Stimulated activated CD4-positive, alpha-beta T cell treated with anti-CD3 and anti-CD28 coated beads, Interleukin-4, amount 100 ng/mL, for 48 hours (primary cell): ENCODE measurements at places on chromosomes 2 and 18.
A peak's percentile ranks its signal among the peaks of the same experiment; 100 is the strongest.

DNA sequence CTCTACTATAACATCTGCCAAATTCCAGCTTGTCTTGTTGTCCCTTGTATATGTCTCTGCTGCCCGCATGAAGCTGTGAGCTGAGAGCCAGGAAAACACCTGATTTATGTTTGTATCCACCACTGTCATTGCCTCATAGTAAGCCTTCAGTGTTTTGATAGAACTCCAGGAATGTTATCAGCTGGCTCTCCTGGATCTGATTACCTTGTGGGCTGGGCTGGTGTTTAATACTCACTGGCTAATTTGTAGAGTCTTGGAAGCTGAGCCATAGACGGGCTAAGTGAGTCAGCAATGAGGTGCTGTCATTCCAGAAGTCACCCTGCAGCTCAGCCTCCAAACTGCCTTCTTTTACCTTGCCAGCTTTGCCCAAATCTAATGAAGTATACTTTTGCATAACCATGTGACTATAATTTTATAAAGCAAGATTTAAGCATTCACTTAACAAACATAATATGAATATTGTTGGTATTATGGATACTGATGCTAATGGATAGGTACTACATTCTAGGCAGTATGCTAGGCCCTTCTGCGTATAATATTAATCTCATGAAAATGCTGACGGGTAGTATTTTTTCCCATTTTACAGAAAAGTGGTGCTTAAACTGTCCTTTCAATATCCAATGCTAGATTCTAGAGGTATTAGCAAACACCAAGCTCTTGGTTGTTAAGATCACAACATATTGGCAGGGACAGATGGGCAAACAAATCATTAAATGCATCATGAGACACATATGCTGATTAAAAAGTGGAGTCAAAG, 62.7 kb upstream of the GATA6 start:
- DNase-seq: no peak

DNA sequence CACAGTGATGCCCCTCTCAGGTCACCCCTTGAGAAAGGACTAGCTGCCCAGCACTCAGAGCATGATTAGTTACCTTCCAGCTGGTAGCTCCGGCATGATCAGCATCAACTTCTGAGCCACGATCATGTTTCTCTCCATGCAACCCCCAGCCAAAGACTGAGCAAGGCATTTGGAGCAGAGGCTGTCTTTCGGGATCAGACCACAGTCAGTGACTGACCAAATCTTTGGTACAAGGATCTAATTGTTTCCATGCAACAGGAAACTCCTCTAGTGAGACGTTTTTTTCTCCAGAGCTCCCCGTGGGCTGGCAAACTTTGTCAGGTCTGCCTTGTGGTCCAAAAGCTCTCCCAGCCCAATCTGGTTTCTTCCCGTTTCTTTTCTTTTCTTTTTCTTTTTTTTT, 244.3 kb downstream of the METTL4 start:
- DNase-seq: no peak

DNA sequence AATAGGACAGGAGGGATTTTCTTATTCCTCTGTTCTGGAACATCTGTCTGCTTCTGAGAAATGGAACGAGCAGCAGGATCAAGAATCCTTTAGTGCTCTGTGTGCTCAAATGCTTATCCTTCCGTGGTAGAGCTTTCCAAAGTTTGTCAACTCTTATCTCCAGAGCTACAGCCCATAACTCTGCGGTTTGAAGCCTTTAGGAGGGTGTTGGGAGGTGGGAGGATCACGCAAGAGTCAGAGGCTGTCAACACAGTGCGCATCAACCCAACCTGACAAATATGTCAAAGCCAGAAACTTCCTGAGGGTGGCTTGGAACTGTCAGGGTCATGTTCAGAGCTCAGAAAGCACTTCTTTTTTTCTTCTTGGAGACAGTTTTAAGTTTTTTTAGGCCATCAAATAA, 95.9 kb downstream of the CRIM1 start:
- no peak for DNase-seq

DNA sequence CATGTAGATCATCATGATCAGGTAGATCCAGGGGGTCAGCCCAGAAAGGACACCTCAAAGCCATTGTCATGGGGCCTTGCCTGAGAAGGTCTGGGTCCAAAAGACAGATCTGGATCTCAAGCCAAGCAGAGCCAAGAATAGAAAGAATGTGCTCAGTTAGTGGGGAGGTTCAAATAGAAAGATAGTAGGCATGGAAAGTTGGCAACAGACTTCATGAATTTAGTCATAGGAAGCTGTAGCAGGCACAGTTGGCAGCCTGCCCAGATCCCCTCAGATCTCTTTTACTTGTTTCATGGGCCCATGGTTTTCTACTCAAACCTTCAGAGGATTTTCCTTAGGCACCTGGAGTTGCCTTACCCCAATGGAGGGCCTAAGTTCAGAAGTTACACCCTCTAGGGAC, 767.0 kb downstream of the SLC4A3 start:
- DNase-seq: no peak

DNA sequence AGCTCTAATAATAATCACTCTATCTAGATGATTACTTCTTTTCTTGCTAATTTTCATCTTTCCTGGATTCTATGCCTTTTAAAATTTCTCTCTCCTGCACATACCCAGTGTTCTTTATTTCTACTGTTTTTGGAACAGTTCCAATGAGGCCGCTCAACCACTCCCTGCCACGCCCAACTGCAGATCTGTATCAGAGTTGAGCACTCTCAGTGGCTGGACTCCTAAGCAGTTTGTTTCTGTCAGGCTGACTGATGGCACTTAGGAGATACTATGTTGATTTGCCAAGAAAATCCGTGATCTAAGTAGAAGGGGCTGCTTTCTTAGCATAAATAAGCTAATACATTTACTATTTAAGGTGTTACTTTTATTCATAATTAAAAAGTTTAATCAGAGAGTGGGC, 192.8 kb downstream of the ARHGAP15 start:
- no peak for DNase-seq

DNA sequence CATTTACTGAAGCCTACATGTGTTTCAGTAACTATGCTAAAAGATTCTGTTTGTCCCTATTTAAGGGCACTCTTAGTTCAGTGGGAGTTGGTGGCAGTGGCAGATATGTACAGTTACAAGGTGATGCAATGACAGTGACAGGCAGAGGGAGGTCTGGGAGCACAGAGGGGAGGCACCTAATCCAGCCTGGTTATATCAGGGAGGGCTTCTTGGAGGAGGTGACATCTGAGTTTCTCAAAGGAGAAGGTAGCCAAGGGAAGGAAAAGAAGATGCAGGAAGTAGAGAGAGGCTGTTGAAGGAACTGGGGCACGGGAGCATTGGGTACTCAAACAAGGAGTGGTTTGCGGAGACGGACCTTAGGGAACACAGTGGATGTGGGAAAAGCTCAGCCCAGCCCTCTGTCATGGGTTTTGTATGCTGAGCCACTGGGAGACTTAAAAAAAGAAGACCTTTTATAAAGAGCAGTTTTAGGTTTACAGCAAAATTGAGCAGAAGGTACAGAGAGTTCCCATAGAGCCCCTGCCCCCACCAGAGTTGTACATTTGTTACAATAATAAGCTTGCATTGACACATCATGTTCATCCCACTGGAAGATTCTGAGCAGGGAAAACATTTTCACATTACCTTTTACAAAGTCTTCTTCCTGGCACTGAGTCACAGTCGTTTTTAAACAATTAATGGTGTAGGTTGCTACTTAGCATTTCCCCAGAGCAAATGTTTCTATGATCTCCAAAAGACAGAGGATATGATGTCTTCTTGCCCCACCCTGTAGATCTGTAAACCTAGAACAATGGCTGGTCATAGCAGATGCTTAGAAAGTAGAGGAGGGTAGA, 83.0 kb upstream of the TAF1B start:
- DNase-seq: no peak

- DNase-seq: no peak
Observed at GRCh38 chr2:165219481-165219880, 15.6 kb upstream of the SCN3A start.

DNA sequence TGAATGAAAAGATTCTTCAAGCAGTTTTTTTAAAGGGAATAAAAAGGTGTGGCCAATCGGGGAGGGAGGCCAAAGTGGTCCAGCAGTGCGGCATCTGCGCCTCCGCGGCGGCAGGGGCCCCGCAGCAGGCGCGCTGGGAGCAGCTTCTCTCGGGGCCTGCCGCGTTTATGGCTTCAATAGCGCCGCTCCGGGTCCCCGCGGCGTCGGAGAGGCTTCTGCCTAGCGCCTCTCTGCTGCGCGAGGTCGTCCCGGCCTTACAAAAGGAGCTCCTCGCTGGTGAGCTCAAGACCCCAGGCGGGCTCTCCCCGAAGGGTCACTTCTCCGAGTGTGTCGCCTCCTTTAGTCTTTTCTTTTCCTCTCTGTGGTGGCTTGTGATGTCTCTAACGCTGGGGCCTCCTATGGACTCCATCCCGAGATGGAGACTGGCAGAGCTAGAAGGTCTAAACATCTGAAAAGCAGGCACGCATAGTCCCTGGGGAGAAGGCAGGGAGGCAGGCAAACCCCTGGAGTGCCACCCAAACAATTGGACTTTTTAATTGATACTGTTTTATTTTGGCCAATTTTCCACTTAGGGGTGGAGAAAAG, 67.1 kb downstream of the SUMO1 start:
- DNase-seq: no peak

DNA sequence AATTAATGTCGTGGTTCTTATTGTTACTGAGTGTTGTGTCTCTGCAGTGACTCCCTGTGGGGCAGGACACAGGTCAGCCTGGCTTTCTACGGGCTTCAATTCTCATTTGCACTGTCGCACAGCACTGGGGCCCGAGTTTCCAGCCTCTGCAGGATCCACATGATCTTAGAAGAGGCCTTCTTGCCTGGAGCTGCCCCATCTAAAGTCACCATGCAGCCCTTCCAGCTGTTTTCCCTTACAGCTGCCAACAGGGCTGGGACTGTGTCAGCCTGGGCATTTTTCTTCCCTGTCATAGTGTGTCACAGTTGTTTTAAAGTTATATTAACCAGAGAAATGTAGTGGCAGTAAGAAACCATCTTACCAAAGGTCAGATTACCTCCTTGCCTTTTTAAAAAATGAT, 27.0 kb downstream of the FHL2 start:
- no peak for DNase-seq

DNA sequence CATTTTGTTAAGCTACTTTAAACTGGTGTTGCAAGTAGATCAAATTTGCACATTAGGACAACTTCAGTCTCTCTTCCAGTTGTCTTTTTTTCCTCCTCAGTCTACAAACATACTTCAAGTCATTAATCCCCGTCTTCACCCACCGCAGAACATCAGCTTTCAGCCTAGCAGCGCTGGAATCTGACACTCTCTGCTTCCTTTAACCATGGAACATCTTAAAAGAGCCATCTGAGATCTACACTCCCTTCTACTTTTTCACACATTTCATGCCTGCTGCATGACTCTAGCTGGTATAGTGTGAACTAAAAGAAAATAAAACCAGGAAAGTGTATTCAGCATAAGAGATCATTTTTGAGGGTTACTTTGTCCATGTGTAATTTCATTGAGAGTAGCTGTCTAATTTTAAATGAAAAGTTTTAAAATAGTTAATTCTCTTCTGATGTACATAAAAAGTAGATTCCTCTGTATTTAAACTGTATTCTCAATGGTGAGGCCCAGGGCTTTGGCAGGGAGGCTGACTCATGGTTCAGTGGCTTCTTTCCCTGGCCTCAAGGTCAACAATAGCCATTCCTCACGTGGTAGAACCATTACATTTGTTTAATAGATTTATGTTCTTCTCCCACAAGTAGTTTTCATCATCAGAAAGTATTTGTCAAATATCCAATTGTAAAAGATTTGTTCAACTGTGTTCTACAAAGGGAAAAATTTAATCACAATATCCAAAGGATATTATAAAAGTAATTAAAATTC, 16.5 kb downstream of the SGPP2 start:
- no peak for DNase-seq

DNA sequence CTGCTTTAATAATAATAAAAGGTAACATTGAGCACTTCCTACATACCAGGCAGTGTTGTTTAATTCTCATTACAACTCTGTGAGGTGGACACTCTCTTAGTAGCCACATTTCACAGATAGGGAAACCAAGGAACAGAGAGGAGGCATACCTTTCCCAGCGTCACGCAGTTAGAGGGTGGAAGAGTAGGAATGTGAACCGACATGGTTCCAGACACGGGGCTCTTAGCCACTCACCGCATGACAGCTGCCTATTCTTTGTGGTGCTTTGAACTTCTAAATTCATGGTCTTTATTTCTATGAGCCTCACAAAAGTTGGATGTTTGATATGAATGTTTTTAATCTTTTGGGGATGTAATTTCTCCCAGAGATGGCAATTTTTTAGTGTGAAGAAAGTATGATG, 76.0 kb downstream of the OSBPL6 start:
- DNase-seq: no peak

DNA sequence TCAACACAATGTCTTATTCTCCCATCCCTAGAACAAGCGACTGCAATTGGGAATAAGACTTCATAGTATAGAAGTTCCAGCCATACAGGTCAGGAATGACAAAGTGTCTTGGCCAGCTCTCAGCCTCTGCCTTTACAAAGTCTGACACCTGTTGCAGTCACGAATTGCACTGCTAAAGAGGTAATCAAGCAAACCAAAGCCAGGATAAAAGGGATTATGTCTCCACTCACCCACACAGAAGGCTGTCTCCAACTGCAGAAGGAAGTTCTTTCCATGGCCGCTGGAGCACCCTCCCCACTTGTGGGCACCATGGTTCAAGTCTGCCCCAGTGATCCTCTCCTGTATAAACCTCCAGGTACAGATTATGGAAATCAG, 114.8 kb upstream of the PKDCC start:
- no peak for DNase-seq

GRCh38 chr2:99406137-99406536, 68.9 kb downstream of the EIF5B start:
- DNase-seq: no peak

GRCh38 chr2:215750763-215751162, 262.6 kb downstream of the MREG start:
- DNase-seq: no peak

GRCh38 chr2:70948337-70949003, 12.8 kb downstream of the ATP6V1B1 start:
- peak; percentile 74 for DNase-seq

- DNase-seq: no peak
Observed at GRCh38 chr2:98530114-98530513, 78.2 kb downstream of the COA5 start.

DNA sequence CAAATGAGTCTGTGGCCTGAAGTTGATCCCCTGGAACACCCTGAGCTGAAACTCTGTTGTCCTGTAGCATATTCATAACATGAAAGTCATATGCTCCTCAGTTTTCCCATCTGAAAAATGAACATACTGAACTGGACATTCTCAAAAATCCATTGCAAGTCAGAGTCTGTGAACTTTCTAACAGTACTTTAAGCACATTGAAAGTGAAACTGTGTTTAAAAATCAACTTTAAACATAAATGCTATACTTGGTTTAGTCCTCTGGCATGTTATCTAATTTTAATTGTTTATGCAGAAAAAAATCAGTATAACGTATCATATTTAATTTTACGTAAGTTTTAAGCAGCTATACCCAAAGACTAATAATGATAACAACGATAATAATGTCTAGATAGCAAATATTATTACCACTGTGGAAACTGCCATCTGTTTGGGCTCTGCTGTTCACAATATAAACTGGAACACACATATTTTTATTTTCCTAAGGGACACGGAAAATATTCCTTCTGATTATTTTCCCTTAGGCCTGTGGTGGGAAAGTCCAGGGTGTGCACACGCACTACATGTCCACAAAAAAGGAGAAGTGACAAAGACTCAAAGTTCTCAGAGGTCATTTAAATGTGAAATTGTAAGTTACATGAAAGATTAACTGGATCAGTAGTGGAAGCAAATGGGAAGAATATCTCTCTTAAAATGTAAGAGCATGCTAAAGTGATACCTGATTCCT, 56.1 kb upstream of the TTN start:
- no peak for DNase-seq
